Activated CD4-positive, CD25-positive, alpha-beta regulatory T cell (primary cell): ENCODE measurements at places on chromosomes 16 and 17.

DNA sequence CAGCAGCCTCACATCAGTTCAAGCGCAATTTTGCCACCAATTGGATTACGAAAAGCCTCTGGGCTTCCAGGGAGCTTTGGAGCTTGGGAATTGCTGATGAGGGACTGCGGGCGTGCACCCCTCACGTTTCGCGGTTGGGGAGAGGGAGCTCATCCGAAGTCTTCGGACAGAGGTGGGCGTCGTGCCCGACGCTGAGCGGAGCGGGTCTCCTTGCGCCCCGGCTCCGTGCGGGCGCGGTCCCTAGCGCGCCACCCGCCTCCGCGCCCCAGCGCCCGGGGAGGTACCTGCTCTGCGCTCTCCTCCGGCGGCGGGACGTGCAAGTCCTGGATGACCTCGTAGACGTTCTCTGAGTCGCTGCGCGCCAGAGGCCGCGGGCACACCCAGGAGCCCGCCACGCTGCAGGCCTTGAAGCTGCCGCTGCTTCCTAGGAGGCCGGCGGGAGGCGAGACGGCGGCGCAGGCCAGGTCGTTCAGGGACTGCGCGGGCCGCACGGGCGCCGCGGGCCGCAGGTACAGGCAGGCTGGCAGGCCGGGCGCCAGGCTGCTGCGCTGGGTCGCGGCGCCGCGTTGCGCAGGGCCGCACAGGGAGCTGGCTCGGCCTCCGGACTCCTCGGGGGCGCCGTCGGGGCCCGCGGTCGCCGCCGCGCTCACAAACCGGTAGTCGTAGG, 3.2 kb downstream of the ARHGAP27 start:
- DNase-seq, result no peak

DNA sequence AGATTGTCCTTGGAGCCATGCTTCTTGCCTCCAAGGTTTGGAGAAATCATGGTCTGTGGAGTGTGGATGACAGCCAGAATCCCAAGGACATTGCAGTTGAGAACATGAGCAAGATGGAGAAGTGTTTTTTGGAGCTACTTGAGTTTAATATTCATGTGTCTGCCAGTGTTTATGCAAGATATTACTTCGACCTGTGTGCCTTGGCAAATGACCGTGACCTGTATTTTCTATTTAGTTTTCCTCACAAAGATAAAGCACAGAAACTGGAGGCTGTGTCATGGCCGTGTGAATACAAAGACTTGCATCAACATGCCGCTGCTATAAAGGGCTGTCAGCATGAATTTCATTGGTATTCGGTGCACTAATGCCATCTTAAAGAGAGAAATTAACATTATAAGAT, 9.0 kb downstream of the GGA2 start:
- no peak for DNase-seq

- no peak for DNase-seq
Observed at GRCh38 chr17:67836205-67836987, 11.1 kb downstream of the BPTF start.

- no peak for DNase-seq
Observed at GRCh38 chr17:4969551-4970173, 2.0 kb upstream of the SPAG7 start.

- DNase-seq, result no peak
Observed at GRCh38 chr17:37750768-37751475, 6.1 kb upstream of the HNF1B start.

GRCh38 chr17:7107012-7107754, 7.4 kb downstream of the ASGR2 start:
- no peak for DNase-seq
